Bronchial smooth muscle cell (primary cell): ENCODE measurements at places on chromosomes 13 and 19. TPM values are rescaled to one million over a fixed set of nuclear protein-coding genes. Genes with fewer than 3 reads are reported as not detected.

The SIGLEC5 gene
- total RNA-seq, result not detected in 2 replicates

The ZNF256 gene
- total RNA-seq, result 6.3 and 6.5 TPM in 2 replicates

The RNF17 gene
- total RNA-seq, result not detected in 2 replicates

The KCTD4 gene
- total RNA-seq, result not detected in 2 replicates

The CD320 gene
- total RNA-seq, result 10.7 and 22.9 TPM in 2 replicates

The KLK4 gene
- total RNA-seq, result not detected in 2 replicates

The DAND5 gene
- not detected in 2 replicates for total RNA-seq

The LHFPL6 gene
- 29.2 and 34.0 TPM in 2 replicates for total RNA-seq
